Esophagus squamous epithelium (tissue), 5 donors: ENCODE measurements at places on chromosomes 6 and 20.

- no peak for DNase-seq
Observed at GRCh38 chr6:106529438-106529837, 99.9 kb downstream of the RTN4IP1 start.

GRCh38 chr20:6708010-6708409, 59.5 kb upstream of the BMP2 start:
- no peak for DNase-seq

GRCh38 chr6:46867411-46867810, 54.3 kb downstream of the ADGRF5 start:
- no peak for DNase-seq

DNA sequence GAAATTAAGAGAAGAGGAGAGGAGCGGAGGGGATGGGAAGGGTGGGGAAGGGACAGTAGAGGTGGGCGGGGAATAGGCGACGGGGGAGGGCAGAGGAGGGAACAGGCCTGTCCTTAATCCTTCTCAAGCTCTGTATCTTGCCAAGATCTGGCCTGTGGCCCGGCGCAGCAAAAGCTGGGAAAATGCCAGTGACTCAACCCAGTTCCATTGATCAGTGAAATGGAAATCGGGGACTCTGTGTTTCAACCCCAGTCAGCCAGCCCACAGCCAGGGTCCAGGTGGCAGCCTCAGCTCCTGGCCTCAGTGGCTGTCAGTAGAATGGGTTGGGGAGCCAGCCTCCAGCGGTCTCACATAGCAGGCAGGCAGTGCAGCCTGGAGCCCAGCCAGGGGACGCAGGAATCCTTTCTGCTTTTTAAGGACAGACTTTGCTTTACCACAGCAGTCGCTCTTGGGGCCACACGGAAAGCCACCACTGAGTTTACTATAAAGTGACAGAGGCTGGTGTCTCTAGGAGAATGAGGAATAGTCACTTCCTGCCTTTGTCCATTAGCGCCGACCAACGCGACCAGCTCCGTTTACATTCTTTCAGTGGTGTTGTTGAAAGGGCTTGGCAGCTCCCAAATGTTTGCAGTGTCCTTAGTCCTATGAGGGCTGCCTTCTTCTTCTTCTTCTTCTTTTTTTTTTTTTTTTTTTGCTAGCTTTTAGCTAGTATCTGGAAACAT, 128.0 kb downstream of the RIN2 start:
- no peak for DNase-seq

- no peak for DNase-seq
Observed at GRCh38 chr20:5356941-5357340, 40.2 kb upstream of the PROKR2 start.

DNA sequence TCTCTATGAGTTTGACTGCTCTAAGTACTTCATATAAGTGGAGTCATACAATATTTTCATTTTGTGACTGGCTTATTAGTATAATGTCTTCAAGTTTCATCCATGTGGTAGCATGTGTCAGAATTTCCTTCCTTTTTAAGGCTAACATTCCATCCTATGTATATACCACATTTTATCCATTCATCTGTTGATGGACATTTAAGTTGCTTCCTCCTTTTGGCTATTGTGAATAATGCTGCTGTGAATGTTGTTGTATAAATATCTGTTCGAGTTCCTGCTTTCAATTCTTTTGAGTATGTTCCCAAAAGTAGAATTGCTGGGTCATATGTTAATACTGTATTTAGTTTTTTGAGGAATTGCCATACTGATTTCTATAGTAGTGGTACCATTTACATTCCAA, 79.5 kb downstream of the PTPRA start:
- DNase-seq, result no peak

DNA sequence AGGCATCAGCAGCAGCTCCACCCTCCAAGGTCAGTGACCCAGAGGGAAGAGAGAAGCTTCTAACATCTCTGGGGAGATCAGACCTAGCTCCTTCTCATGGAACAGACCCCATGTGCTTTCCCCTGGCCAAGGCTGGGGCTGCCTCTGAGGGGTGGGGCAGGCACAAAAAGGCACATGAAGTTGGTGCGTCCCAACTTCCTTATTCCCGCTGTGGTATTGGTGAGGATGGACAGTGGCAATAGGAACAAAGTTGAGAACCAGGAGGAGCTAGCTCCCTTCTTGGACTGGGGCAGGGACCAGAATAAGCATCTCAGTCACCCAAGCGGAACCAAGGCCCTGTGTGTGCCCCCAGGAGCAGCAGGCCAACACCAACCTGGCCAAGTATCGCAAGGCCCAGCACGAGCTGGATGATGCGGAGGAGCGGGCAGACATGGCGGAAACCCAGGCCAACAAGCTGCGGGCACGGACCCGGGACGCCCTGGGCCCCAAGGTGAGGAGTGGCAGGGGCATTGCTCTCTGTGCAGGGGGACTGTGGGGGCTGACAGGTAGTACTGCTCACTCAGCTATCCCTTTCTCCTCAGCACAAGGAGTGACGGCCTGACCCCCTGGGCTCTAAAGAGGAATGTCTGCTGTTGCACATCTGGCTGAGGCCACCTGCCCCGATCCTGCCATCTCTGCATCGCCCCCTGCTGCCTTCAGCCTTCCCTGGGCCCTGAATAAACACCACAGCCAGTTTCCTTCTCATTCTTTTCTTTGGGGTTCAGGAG, 46.1 kb downstream of the MYH7B start:
- no peak for DNase-seq

DNA sequence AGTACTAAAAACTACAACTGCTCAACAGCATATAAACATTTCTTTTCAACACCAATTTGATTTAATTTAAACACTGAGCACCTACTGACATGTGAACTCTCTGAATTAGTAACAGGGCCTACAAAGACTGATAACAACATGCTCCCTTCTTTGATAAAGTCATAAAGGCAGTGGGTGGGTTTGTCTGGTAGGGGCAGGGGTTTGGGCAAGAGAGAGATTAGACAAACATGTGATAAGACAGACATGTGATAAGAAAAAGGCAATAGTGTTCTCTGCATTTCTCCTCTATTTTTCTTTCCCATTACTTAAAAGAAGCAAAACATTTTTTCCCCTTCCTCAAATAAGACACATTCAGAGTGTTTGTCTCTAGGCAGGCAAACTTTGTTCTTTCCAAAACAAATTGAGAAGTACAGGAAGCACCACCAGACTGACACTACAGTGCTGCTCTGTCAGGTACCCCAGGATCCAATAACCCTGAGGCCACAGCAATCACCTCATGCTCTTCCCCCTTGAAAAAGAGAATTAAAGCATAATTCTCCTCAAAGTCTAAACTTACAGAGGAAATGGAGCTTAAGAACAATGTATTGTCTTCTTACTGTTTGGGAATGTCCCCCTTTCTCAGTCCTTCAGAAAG, 11.9 kb downstream of the C6orf52 start:
- DNase-seq, result no peak

GRCh38 chr6:110055387-110055735, 77.2 kb downstream of the GPR6 start:
- no peak for DNase-seq

GRCh38 chr6:149190224-149190831, 127.2 kb upstream of the TAB2 start:
- no peak for DNase-seq

DNA sequence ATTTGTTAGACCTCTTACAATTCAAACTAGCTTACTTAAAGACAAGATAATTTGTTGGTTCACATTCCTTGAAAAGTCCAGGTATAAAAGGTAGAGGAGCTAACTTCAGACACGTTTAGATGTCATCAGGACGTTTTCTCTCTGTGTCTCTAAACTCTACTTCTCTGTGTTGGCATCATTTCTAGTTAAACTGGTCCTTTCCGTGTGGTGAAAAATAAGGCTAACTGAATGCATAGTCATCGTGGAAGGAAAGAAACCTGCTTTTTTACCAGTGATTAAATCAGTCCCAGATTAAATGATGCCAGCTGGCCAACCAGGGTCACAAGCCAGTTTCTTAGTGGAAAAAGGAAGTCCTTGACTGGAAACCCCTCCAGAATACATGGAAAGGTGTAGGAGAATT, 168.4 kb upstream of the AHI1 start:
- DNase-seq, result no peak
